ENCODE measurements at places on chromosomes 7 and 10.

- no peak for DNase-seq
Measured at GRCh38 chr10:91689731-91690168, 56.9 kb upstream of the PPP1R3C start.

- no peak for DNase-seq
Measured at GRCh38 chr7:133530682-133531081, 277.8 kb downstream of the EXOC4 start.

DNA sequence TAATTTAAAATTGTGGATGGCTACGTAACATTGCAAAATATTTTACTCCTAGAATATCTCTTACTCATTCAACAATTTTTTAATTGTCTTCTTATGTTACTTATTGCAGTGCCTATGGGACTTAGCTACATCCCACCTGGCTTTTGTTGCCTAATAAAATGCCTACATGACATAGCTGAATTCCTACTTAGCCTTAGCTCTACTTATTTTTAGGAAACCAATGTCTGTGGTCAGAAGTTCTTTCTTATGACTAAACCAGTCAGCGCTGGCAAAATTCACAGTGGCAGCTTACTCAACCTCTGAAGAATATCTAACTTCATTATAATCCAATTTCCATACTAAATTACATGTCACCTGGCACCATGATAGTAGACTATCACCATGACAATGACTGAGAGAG is 1612.4 kb upstream of the LRRTM3 start:
- no peak for DNase-seq

DNA sequence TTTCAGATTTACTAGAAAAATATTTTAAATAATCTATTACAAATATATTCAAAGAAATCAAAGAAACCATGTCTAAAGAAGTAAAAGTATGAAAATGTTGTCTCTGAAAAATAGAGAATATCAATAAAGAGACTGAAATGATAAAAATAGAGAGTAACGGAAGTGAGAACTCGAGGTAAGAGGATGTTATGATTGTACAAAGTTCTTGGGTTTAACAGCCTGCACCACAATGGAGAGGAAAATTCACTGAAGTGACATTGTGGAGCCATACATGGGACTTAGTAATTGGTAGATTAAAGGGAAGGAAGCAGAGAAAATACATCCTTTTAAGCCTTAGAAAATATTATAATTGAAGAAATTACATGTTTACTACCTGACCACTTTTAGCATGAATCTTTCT is 77.9 kb downstream of the THSD7A start:
- no peak for DNase-seq

DNA sequence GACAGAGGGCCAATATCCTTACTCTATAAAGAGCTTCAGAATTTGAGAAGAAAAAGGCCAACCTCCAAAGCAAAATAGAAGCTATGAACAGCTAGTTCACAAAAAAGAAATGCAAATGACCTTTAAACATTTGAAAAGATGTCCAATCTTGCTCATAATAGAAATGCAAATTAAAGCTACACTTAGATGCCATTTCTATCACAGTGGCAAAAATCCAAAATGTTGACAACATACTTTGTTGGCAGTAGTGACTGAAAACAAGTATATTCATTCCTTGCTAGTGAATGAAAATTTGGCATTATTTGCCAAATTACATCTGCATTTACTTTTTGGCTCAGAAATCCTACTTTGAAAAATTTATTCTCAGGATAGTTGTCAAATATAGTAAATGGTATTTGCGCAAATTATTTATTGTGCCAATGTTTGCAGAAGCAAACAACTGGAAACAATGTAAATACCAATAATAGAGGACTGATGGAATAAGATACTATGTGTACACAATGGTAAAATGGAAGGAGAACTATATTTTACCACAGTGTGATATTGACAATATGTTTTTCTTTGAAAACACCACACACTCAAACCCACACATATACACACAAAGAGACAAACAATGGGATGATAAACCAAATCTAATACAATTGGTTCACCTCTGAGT is 9.4 kb downstream of the TMEM106B start:
- DNase-seq: no peak

GRCh38 chr10:60488111-60488669 is 98.5 kb upstream of the ANK3 start:
- no peak for DNase-seq

- DNase-seq: peak; percentile 37
Measured at GRCh38 chr10:70480239-70480861, 1.8 kb downstream of the PALD1 start.

DNA sequence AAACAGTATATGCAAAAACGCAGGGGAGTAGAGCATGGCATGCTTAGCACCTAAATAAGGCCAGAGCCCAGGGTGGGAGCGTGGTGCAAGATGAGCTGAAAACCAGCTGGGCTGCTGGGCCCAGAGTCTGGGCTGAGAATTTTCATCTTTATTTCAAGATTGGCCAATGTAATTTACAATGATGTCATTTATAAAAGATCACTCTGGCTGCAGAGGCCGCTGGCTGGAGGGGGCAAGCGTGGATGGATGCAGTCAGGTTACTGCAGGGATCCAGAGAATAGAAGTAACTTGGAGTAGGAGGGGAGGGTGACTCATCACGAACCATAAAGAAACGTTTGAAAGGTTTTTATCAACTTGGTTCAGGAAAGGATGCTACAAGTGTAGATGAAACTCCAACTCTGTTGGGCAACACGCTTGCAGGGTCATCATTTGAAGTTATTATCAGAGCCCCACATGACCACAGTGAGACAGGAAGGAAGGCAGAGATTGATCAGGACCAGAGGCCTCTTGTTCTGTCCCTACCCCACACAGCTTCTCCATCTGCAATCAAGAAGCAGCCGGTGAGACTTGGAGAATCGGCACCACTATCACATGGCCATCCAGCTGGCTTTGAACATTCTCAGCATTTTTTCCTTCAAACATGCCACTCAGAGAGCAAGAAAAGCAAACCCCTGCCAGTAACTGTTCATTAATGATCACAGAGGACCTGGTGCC is 49.2 kb downstream of the ODAD2 start:
- no peak for DNase-seq

DNA sequence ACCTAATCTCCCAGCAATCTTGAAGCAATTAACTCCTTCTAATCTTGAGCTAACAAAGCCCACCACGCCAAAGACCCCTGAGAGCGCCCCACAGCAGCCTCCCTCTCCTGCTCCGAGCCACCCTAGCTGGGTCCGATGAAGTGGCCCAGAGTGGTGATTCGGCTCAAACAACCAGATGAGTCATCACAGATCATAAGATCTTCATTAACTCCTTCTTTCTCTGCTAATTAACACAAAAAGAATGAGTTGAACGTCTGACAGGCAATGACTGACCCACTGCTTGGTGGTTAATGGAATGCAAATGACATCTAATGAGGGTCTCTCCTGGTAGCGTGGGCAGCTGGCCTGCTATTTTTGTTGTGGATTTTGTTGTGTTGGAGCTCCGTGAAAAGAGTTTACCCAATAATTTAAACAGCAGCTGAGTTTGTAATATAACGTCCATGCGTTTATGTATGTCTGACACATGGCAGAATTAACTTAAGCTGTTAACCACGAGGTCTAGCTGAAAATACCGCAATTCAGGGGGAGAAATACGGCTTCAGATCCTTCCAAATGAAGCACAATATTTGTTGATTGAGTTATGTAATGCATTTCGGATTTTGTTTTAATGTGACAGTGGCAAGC is 161.4 kb downstream of the RAB11FIP2 start:
- DNase-seq: no peak

DNA sequence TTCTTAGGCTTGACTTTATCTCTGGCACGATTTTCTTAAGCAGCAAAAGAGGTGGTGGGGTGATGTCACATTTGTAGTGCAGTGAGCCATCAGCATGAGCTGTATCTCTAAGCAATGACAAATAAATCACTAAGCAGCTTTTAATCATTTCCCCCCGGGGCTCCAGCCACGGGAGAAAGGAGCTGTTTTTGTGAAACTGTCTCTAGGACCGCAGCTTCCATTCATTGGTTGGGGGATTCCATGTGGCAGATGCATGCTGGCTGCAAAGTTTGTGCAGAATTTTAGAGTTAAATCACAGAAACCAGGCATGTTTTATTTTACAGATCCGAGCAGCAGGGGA is 464 bp downstream of the KIAA1217 start:
- no peak for DNase-seq

GRCh38 chr7:132141109-132141508 is 435.2 kb downstream of the PLXNA4 start:
- no peak for DNase-seq

DNA sequence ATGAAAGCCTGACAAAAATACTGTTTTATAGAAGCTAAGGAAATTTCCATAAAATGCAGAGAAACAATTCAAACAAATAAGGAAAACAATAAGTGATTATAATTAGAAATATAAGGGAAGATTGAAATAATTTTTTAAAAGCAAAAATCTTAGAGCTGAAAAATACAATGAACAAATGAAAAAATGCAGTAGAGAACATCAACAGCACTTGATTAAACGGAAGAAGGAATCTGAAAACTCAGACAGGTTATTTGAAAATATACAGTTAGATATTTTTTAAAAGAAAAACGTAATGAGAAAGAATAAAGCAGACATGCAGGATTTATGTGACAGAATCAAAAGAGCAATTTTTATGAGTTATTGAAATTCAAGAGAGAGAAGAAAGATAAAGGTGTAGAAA is 279.1 kb upstream of the MAGI2 start:
- DNase-seq: no peak

- no peak for DNase-seq
Measured at GRCh38 chr10:86819567-86819966, 63.1 kb downstream of the BMPR1A start.

DNA sequence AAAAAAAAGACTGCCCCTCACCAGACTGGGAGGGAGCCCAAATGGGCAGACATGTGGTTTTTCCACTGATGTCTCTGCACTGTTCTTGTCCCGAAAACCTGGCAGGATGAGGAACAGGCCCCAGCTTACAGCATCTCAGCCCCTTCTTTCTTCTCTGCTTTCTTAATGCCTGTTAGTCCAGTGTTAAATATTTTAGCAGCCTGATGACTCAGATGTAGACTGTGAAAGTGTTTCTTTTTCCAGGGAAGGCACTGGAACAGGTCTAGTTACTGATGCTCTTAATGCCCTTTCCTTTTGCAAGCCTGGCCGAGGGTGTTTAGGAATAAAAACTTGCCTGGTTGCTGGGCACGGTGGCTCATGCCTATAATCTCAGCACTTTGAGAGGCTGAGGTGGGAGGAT is 107.7 kb downstream of the TACC2 start:
- no peak for DNase-seq

- DNase-seq: no peak
Measured at GRCh38 chr7:5553298-5553877, 129.8 kb upstream of the TNRC18 start.

GRCh38 chr7:43538404-43538771 is 44.5 kb upstream of the STK17A start:
- no peak for DNase-seq

- no peak for DNase-seq
Measured at GRCh38 chr7:75599244-75599781, 107.2 kb downstream of the SPDYE5 start.

DNA sequence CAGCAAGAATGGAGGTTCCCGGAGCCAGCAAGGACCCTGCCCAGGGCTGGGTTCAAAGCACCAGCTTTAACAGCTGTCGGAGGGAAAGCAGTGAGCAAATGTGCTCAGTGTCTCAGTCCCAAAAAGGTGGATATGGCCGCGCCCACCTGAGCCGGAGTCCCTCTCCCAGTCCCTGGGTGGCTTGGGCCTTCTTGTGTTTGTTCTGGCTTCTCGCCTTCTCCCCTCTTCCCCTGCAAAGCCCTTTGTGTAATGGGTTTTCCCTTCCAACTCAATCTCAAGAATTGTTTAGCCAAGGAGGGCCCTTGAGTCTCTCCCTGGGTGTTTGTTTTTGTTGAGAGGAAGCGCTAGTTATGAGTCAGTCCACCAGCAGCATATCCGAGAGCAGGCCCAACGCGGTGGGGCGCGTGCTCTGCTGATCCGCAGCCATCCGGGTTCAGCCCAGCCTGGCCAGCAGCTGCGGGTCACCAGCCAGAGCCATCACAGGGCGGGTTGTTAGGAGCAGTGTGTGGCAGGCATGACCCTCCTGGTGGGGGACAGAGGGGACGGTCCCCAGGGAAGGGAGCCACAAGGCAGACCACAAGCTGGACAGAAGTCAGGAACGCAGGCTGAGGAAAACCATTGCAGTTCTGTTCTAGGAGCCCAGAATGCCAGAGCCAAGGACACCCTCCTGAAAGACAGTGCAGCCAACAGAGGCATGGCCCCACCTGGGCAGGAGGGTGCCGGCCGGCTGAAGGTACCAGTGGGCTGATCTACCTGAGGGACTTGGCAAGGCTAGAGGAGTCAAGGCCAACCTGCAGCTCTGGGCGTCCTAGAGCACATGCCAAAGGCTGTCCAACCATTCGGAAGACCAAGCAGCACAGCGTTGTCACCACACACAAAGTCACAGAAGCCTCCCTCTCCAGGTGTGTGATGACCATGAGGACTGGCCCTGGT is 21.3 kb downstream of the CALML3 start:
- no peak for DNase-seq

DNA sequence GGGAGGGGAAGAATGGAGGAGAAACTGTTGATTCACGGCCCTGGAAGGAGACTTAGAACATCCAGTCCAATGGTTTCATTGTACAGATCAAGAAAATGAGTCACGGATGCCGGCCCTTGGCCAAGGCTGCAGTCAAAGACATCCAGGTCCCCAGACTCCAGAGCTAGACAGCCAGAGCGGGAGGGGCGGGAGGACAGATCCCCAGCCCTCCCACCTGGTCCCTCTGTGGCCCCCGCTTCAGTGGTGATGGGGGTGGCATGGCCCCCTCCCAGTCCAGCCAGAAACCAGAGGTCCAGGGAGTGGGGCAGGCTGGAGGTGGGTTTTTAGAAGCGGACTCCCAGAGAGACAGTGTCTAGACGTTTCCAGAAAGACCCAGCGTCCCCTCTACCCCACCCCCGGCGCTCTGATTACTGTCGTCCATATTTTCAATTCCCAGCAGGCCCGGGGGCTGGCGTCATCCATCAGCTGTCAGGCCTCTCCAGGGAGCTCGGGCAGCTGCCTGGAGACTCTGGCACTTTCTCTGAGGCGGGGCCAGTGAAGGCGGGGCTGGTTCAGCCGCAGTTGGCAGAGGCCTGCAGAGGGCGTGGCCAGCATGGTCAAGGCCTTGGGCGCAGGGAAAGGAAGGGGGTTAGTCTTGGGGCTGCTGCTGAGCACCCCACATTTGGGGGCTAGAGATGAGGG is 8.0 kb upstream of the HSPB1 start:
- peak; percentile 97 for DNase-seq

- no peak for DNase-seq
Measured at GRCh38 chr10:75505840-75506506, 74.5 kb downstream of the LRMDA start.

- DNase-seq: no peak
Measured at GRCh38 chr7:1492640-1493039, 11.5 kb downstream of the INTS1 start.

DNA sequence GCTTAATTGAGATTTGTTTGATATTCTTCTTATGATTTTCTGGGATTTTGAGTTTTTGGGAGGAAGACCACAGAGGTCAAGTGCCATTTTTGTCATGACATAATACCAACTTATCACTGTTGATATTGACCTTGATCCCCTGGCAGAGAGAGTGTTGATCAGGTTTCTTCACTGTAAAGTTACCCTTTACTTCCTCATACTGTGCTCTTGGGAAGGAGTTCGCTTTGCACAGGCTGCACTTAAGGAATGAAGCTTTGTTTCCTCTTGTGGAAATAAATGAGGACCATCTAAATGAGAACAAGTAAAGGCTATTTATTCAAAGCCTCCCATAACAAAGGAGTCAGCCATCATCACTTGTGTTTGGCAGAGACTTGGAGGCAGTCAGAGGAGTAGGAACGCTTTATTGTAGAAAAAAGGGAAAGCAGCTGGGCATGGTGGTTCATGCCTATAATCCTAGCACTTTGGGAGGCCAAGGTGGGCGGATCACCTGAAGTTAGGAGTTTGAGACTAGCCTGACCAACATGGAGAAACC is 16.1 kb downstream of the ST7 start:
- DNase-seq: no peak

- no peak for DNase-seq
Measured at GRCh38 chr10:123808906-123809305, 82.7 kb downstream of the CPXM2 start.
